ENCODE measurements at places on chromosomes 1 and 21.

DNA sequence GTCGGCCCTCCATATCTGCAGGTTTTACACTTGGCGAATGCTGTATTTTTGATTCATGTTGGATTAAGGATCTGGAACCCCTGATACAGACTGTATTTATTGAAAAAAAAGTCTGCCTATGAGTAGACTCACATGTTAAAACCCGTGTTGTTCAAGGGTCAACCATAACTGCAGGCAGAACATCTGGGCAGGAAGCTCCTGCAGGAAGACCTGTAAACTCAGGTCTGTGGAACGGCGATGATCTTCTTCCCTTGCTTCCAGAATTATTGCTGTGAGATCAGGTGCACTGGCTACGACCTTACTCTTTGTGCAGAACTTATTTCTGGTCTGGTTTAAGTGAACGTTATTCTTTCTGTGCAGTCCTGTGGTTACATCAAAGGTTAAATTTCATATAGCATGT is 96.6 kb downstream of the DISC1 start:
- no peak for DNase-seq

GRCh38 chr1:76961181-76961819 is 94.0 kb downstream of the ST6GALNAC5 start:
- no peak for DNase-seq

GRCh38 chr1:209672705-209673630 is 2.2 kb upstream of the G0S2 start:
- DNase-seq: no peak

DNA sequence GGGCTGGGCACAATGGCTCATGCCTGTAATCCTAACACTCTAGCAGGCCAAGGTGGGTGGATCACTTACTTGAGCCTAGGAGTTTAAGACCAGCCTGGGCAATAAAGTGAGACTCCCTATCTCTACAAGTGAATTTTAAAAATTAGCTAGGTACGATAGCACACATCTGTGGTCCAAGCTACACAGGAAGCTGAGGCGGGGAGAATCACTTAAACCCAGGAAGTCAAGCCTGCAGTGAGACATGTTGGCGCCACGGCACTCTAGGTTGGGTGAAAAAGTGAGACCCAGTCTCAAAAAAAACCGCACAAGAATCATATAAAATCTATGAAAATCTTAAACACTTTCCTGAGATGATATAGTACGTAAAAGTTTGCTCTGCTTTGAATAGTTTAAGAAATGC is 30.2 kb downstream of the DBT start:
- no peak for DNase-seq

GRCh38 chr1:119587341-119587740 is 60.7 kb downstream of the ZNF697 start:
- no peak for DNase-seq

- no peak for DNase-seq
Measured at GRCh38 chr1:174995916-174996315, 3.8 kb upstream of the CACYBP start.

DNA sequence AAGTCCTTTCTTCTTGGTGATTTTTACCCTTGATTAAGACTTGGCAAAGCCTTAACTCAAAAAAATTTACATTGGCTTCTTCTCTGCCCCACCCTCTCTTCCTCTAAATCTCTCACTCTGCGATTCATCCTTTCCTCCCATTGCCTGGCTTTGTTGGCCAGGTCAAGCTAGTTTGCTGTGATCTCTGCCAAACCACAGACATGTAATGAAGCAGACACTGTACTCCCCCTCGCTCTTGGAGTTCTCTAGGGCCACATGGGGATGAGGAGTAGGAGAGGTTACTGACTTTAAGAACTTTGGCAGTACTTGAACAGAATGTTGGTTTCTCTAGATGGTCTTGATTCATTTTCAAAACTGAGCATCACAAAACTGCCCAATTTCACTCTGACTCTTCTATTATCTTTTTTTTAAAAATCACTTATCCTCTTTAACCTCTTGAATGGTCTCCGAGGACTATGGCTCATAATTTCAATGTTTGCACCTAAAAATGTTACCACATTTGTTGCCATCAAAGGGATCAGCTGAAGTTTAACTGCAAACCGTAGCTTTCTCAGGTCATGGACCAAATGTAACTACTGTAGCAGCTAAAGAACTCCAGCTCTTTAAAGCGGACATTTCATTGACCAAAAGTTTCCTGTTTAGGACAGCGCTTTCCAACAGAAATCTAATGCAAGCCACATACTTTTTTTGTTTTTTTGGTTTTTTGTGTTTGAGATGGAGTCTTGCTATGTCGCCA is 62.7 kb upstream of the IPO9 start:
- DNase-seq: no peak

DNA sequence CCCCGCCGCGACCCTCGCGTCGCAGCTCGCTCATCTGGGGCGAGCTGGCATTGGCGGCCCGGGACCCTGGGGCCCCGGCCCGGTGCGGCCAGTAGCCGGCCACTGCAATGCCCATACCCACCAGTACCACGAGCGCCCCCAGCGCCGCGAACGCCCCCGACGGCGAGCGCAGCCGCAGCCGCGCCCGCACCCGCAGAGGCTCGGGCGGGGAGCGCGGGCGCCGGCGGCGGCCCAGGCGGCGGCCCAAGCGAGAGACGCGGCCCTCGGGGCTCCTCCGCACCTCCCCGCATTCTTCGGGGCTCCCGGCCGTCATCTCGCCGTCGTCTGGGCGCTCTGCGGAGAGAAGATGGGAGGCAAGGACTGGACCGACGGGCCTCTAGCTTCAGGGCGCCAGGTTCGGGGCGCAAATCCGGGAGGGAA is 2.2 kb downstream of the TMEM200B start:
- no peak for DNase-seq

- no peak for DNase-seq
Measured at GRCh38 chr1:246111570-246111969, 395.5 kb downstream of the SMYD3 start.

DNA sequence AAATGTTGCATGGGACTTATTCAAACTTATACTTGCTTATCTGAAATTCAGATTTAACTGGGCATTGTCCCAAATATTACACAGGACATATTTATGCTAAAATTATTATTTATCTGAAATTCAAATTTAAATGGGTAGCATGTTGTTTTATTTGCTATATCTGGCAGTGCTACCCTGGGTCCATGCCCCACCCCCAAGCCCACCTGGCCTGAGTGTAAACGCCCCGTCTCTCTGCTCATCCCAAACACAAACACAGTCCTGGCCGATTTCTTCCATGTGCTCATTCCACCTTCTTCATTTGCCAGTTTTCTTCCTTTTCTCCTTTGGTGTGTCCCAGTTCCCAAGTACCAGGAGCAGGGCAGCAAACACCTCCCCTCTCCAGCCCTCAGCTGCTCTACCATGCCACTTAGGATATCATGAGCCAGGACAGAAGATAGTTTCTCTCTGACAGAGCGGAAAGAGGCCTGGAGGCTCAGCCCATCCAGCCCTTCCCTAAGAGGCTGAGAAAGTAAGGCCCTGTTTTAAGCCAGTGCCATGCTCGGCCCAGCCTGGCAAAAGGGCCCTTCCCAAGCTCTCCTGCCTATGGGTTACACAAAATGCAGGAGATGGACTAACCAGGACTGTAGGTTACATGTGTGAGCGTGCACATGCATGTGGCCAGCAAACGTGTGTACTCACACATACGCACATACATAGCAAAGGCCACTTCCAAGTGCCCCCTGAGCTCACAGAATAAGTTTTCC is 69.5 kb downstream of the UBE2T start:
- no peak for DNase-seq

DNA sequence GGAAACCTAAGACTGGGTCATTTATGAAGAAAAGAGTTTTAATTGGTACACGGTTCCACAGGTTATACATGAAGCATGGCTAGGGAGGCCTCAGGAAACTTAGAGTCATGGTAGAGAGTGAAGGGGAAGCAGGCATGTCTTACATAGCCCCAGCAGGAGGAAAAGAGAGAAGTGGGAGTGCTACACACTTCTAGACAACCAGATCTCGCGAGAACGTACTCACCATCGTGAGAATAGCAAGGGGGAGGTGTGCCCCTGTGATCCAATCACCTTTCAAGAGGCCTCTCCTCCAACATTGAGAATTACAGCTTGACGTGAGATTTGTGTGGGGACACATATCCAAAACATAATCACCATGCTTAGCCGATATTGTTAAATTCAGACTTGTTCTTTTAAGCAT is 62.8 kb downstream of the DYRK1A start:
- DNase-seq: no peak

GRCh38 chr21:42964546-42965210 is 9.7 kb upstream of the PKNOX1 start:
- no peak for DNase-seq

DNA sequence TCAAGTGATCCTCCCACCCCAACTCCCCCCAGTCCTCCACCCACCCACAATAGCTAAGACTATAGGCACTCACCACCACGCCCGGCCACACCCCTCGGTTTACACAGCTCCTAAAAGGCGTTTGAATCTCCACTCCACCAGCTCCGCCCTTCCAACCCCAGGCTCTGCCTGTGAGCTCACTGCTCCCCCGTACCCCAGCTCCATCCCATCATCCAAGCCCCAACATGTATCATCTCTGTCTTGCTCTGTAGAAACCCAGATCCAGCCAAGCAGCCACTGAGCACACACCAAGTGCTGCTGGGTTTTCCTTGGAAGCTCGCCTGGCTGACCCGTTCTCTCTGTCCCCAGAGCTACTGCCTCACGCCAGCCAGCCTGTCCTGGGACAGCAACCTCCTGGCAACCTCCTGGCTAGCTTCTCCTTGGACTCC is 12.0 kb upstream of the S100A2 start:
- DNase-seq: no peak

- DNase-seq: no peak
Measured at GRCh38 chr1:47962750-47963492, 34.3 kb downstream of the TRABD2B start.

- DNase-seq: no peak
Measured at GRCh38 chr1:230701434-230701833, 12.5 kb downstream of the AGT start.

DNA sequence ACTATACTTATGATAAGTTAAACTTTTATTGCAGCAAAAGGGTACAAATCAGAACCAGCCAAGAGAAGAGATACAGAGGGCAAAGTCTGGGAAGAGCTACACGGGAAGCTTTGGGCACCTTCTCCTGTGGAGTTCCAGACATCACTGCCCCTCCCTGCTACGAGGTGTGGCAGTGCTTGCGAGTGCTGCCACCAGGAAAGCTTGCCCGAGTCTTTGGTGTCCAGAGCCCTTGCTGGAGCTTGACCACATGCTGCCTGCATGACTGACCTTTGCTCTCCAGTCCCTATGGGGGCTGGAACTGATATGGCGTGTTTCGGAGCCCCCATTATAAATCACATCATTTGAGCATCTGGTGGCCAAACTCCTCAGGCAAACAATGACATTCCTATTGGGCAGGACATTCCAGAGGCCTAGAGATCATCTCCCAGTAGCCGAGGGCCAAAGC is 23.4 kb downstream of the PLEKHO1 start:
- DNase-seq: no peak

DNA sequence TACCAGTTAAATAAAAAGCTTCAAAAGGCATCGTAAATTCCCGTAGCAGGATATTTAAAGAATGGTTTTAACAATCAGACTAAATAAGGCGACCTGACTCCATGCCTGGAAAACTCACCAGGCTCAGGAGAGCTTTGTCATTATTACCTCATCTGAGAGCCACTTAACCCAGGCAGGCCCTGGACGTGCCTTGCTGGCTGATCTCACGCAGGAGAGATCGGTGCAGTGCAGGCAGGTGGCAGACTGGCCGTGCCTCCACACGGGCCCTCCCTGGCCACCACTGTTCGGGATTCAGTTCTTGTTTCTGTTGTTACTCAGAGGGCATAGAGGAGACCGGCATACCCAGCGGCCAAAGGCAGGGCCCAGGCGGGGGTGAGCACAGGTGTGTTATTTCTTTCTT is 6.4 kb downstream of the MT1HL1 start:
- DNase-seq: no peak

- no peak for DNase-seq
Measured at GRCh38 chr1:204647114-204647804, 38.3 kb downstream of the LRRN2 start.

- DNase-seq: no peak
Measured at GRCh38 chr1:33248244-33248643, 8.0 kb upstream of the ZNF362 start.

DNA sequence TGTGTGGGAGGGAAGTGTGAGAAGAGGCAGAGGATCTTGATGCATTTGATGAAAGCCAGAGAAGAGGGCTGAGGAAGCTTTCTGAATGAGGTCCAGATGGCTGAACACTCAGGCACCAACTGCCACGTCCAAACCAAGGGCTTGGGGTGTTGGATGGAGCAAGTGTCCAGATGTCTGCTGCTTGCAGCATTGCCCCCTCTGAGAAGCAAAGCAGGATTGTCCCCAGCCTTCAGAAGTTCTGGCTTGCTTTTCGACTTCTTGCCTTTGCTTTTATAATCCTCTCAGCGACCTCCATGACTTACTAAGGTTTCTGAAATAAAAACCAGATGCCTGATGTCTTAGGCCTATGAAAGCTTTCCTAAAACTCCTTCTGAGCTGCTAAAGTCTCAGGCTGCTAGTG is 182.5 kb downstream of the HUNK start:
- no peak for DNase-seq

GRCh38 chr1:35808450-35809113 is 766 bp downstream of the AGO4 start:
- no peak for DNase-seq

GRCh38 chr1:53367503-53368313 is 39.8 kb upstream of the LRP8 start:
- no peak for DNase-seq

- DNase-seq: no peak
Measured at GRCh38 chr1:111214074-111214801, 13.3 kb upstream of the CHI3L2 start.

GRCh38 chr1:242454262-242455051 is 70.0 kb downstream of the PLD5 start:
- no peak for DNase-seq

DNA sequence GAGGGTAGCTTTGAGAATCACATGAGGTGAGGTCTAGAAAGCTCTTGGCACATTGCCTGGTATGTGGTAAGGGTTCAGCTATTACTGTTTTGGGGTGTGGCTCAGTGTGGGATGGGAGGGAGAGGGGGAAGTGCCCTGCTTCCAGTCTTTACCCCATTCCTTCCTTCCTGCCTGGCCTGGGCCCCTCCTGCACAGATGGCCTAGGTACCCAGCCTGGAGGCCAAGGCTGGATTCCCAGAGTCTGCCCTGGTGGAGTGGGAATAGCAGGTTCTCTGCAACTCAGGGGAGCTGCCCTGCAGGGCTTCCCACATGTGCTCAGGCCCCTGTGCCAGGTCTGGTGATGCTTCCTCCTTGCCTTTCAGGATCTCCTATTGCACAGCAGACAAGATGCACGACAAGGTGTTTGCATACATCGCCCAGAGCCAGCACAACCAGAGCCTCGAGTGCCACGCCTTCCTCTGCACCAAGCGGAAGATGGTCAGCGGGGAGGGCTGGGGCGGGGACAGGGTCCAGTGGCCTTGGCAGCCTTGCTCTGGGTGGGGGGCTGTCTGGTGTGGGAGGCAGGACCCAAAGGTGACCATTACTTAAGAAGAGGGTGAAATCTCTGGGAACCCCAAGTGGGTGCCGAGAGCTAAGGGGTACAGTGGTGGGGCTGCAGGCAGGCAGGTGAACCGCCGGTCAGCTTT is 13.5 kb downstream of the LDLRAP1 start:
- no peak for DNase-seq

GRCh38 chr1:212908971-212909370 is 41.4 kb upstream of the VASH2 start:
- DNase-seq: no peak
